ENCODE measurements at places on chromosomes 4 and X.

GRCh38 chrX:40166582-40166981 lies 68.8 kb upstream of the BCOR start:
- no peak overlapping the region for H3K27ac ChIP-seq
- H3K36me3 ChIP-seq, result no peaks in the 10 kb centered on the region
- no peak for DNase-seq
- H3K4me3 ChIP-seq, result no peak overlapping the region

DNA sequence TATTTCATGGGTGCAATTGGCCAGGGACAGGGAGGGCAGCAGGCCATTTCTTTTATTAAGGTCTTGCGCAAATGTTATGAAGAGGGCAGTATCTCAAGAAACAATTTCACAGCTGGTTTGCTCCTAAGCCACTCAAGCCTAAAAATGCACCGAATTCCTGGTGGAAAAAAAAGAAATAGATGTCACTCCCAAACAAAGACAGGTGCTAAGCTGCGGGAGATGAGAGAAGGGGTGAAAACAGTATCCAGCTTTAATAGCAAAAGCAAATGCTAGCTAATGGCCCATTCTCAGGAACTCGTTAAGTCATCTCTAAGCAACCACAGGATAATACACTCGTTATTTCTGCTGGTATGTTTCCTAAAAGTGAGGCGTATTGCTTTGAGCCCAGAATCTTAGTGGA lies 116.4 kb downstream of the ARX start:
- H3K4me1 ChIP-seq, result no peaks in the 10 kb centered on the region
- H3K4me3 ChIP-seq, result no peak overlapping the region
- no peak overlapping the region for H3K27ac ChIP-seq
- peaks cover 7% of the 10 kb centered on the region for H3K36me3 ChIP-seq

- no peak overlapping the region for H3K27ac ChIP-seq
- no peaks in the 10 kb centered on the region for H3K4me1 ChIP-seq
- no peaks in the 10 kb centered on the region for H3K27me3 ChIP-seq
- DNase-seq, result no peak
These were observed 130.1 kb downstream of the MGST2 start for GRCh38 chr4:139795527-139796314.

DNA sequence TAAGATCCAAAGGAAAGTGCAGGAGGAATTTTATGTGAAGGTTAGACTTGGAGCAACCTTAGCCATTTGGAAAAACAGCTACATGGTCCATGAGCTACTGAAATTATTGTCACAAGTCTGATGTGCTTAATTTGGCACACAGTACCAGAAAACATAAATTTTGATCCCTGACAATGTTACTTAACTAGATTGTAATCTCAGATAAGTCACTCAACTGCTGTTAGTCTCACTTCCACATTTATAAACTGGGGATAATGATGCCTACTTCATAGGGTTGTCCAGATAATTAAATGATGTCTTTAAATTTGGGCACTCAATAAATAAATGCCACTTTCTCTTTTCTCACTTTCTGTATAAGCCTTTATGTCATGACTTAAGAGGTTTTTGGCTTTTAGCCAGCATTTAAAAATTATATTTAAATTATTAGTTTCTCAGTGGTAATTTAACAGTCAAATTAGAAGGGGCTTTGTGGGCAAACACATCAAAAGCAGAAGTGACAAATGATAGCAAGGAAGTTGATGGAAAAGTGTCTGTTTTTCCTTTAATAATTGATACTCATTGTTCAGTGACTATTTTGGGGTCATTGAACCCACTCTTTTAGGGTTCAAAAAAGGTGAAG lies 58.3 kb downstream of the PAQR3 start:
- no peak for DNase-seq
- H3K4me1 ChIP-seq, result no peaks in the 10 kb centered on the region
- no peak overlapping the region for H3K27ac ChIP-seq
- no peak overlapping the region for H3K4me3 ChIP-seq
- H3K36me3 ChIP-seq, result no peaks in the 10 kb centered on the region

- no peak overlapping the region for H3K4me3 ChIP-seq
- no peaks in the 10 kb centered on the region for H3K4me1 ChIP-seq
- no peak for DNase-seq
These were observed 33.7 kb upstream of the MSL3 start for GRCh38 chrX:11724122-11725017.

- H3K27ac ChIP-seq, result no peak overlapping the region
- no peak for DNase-seq
- H3K36me3 ChIP-seq, result no peaks in the 10 kb centered on the region
- no peak overlapping the region for H3K4me3 ChIP-seq
These were observed 1287.7 kb downstream of the FAM133A start for GRCh38 chrX:94961730-94962129.

- no peaks in the 10 kb centered on the region for H3K27me3 ChIP-seq
- peaks cover 8% of the 10 kb centered on the region for H3K36me3 ChIP-seq
- H3K4me1 ChIP-seq, result peaks cover 4% of the 10 kb centered on the region
- H3K27ac ChIP-seq, result no peak overlapping the region
- no peak for DNase-seq
These were observed 7.9 kb downstream of the PRPS2 start for GRCh38 chrX:12799118-12799517.

GRCh38 chr4:116942315-116942714 lies 143.1 kb downstream of the TRAM1L1 start:
- H3K27ac ChIP-seq, result no peak overlapping the region
- H3K36me3 ChIP-seq, result no peaks in the 10 kb centered on the region
- no peaks in the 10 kb centered on the region for H3K4me1 ChIP-seq
- DNase-seq, result no peak
- no peaks in the 10 kb centered on the region for H3K27me3 ChIP-seq

DNA sequence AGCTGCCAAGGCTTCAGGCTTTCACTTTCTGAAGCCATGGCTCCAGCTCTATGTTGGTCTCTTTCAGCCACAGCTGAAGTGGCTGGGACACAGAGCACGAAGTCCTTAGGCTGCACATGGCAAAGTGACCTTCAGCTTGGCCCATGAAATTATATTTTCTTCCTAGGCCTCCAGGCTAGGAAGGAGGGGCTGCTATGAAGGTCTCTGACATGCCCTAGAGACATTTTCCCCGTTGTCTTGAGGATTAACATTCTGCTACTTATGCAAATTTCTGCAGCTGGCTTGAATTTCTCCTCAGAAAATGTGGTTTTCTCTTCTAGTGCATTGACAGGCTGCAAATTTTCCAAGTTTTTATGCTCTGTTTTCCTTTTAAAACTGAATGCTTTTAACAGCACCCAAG lies 99.8 kb upstream of the KCNIP4 start:
- no peak overlapping the region for H3K4me3 ChIP-seq
- H3K27ac ChIP-seq, result no peak overlapping the region
- H3K27me3 ChIP-seq, result no peaks in the 10 kb centered on the region
- no peaks in the 10 kb centered on the region for H3K4me1 ChIP-seq

GRCh38 chrX:84339507-84340364 lies 151.7 kb upstream of the RPS6KA6 start:
- H3K4me3 ChIP-seq, result no peak overlapping the region
- no peak overlapping the region for H3K27ac ChIP-seq
- no peak for DNase-seq
- H3K27me3 ChIP-seq, result no peaks in the 10 kb centered on the region
- no peaks in the 10 kb centered on the region for H3K4me1 ChIP-seq

- H3K4me3 ChIP-seq, result no peak overlapping the region
- H3K36me3 ChIP-seq, result no peaks in the 10 kb centered on the region
- no peaks in the 10 kb centered on the region for H3K4me1 ChIP-seq
- no peak for DNase-seq
- no peaks in the 10 kb centered on the region for H3K27me3 ChIP-seq
These were observed 81.8 kb downstream of the FRYL start for GRCh38 chr4:48698029-48698971.

- no peaks in the 10 kb centered on the region for H3K27me3 ChIP-seq
- no peak overlapping the region for H3K4me3 ChIP-seq
- no peak for DNase-seq
- no peaks in the 10 kb centered on the region for H3K36me3 ChIP-seq
- H3K4me1 ChIP-seq, result no peaks in the 10 kb centered on the region
These were observed 28.6 kb downstream of the ANK2 start for GRCh38 chr4:113078066-113078465.

DNA sequence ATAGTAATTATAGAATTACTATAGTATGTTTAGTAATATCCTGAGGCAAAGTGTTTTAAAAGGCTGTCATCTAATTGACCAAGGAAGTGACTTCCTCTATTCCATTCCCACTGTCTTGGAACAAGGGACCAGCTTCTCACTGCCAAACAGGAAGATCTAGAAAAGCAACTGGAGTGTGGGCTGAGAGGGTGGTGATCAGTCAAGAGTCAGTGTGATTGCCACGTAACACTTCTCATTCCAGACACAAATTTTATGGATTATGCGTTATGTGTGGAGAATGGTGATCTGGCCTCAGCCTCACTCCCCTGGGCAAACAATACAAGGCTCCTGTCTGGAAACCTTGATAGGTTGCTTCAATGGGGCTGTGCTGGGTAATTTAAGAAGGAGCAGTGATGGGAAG lies 60.0 kb downstream of the RRAGB start:
- DNase-seq, result no peak
- H3K4me3 ChIP-seq, result no peak overlapping the region
- H3K27me3 ChIP-seq, result no peaks in the 10 kb centered on the region
- H3K27ac ChIP-seq, result no peak overlapping the region

- no peaks in the 10 kb centered on the region for H3K27me3 ChIP-seq
- DNase-seq, result no peak
- H3K27ac ChIP-seq, result no peak overlapping the region
- H3K36me3 ChIP-seq, result no peaks in the 10 kb centered on the region
These were observed 17.3 kb upstream of the NDUFC1 start for GRCh38 chr4:139319571-139319970.

- H3K4me3 ChIP-seq, result no peak overlapping the region
- no peaks in the 10 kb centered on the region for H3K36me3 ChIP-seq
- no peak for DNase-seq
- no peaks in the 10 kb centered on the region for H3K27me3 ChIP-seq
These were observed 251.7 kb downstream of the MAPK10 start for GRCh38 chr4:86108137-86108536.

GRCh38 chr4:151195801-151196200 lies 81.2 kb upstream of the PRSS48 start:
- H3K36me3 ChIP-seq, result no peaks in the 10 kb centered on the region
- H3K27me3 ChIP-seq, result no peaks in the 10 kb centered on the region
- no peaks in the 10 kb centered on the region for H3K4me1 ChIP-seq
- DNase-seq, result no peak

DNA sequence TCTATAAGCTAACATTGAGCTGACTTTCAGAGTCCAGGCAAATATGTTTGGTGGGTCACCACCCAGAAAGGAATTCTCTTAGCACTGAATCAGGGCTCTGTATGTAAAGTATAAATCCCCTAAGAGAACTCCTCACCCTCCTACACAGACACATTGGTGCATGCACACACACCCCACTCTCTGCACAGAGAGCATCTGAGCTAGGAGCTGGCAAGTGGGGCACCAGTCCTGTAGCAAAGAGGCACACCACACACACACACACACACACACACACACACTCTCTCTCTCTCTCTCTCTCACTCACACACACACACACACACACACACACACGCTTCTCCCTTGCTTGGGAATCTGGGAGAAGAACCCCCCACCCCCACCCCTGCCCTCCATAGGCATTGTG lies 3.2 kb downstream of the SLITRK2 start:
- H3K27ac ChIP-seq, result no peak overlapping the region
- no peak for DNase-seq
- no peaks in the 10 kb centered on the region for H3K4me1 ChIP-seq
- H3K4me3 ChIP-seq, result no peak overlapping the region

DNA sequence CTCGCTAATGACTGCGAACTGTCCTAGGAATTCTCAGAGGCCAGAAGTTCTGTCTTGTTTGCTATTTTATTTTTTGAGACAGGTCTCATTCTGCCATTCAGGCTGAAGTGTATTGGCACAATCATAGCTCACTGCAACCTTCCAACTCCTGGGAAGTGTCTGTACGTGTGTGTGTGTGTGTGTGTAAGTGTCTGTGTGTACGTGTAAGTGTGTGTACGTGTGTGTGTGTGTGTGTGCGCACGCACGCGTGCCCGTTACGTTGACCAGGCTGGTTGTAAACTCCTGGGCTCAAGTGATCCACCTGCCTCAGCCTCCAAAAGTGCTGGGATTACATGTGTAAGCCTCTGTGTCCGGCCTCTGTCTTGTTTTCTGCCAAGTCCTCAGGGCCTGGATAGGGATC lies 10.4 kb upstream of the CDK16 start:
- no peak for DNase-seq
- H3K4me3 ChIP-seq, result no peak overlapping the region
- H3K4me1 ChIP-seq, result no peaks in the 10 kb centered on the region
- H3K27me3 ChIP-seq, result no peaks in the 10 kb centered on the region
- peaks cover 88% of the 10 kb centered on the region for H3K36me3 ChIP-seq
- no peak overlapping the region for H3K27ac ChIP-seq

DNA sequence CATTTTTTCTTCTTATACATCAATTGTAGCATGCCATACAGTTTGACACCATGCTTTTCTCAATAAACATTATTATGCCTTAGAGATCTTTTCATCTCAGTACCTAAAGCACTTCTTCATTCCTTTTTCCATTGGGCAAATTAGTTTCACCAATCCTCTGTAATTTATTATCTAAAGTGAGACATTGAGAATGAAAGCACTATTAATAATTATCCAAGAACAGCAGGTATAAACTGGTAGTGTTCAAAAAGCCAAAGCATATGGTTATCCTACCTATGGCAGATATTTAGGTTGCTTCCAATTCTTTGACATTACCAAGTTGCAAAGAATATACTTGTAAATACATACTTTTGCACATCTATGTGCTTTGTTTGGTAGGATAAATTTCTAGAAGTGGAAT lies 15.6 kb downstream of the LAMTOR3 start:
- DNase-seq, result no peak
- H3K36me3 ChIP-seq, result peaks cover 41% of the 10 kb centered on the region
- H3K27ac ChIP-seq, result no peak overlapping the region

- DNase-seq, result no peak
- H3K36me3 ChIP-seq, result no peaks in the 10 kb centered on the region
- H3K4me3 ChIP-seq, result no peak overlapping the region
- no peak overlapping the region for H3K27ac ChIP-seq
These were observed 154.6 kb downstream of the AFAP1 start for GRCh38 chr4:7785017-7785416.

DNA sequence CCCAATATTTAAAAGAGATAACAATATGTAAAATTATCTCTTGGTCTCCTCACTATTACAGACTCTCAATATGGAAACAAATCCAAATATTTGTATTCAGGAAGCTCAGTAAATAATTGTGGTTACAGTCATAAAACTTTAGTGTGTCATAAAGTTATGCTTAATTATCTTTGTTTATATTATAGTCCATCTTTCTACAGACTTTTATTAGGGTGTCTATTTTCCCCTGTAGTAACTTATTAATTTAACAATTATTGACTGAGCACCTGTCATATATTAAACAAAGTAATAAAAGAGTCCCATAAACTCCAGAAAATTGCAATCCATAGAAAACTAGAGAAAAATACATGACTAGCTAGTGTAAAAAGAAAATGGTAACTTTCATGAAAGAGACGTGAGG lies 61.6 kb upstream of the GPM6A start:
- H3K36me3 ChIP-seq, result no peaks in the 10 kb centered on the region
- no peak overlapping the region for H3K27ac ChIP-seq
- H3K4me1 ChIP-seq, result no peaks in the 10 kb centered on the region
- DNase-seq, result no peak
- no peaks in the 10 kb centered on the region for H3K27me3 ChIP-seq
- no peak overlapping the region for H3K4me3 ChIP-seq

- H3K27ac ChIP-seq, result no peak overlapping the region
- no peak overlapping the region for H3K4me3 ChIP-seq
- DNase-seq, result no peak
- no peaks in the 10 kb centered on the region for H3K36me3 ChIP-seq
- H3K27me3 ChIP-seq, result no peaks in the 10 kb centered on the region
- no peaks in the 10 kb centered on the region for H3K4me1 ChIP-seq
These were observed 42.4 kb upstream of the PABPC4L start for GRCh38 chr4:134243742-134244713.
